ENCODE measurements at places on chromosomes 5 and 9.

DNA sequence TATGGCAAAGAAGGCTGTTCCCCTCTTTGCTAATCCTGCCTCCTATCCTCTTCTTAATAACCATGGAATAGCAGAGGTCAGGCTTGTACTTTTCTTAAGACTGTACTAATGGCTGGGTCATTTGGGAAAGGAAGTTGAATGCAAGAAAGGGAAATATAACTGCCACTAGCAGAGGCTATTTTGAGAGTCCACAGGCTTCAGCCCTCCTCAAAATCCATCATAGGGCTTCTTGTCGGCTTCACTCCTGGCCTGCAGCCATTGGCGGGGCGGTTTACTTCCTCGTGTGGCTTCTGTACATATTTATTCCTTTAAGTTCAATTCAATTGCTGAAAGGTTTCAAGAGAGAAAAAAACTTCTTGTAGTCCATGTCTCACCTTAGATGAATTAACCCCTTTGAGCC lies 2.8 kb upstream of the PARP8 start:
- DNase-seq = no peak

DNA sequence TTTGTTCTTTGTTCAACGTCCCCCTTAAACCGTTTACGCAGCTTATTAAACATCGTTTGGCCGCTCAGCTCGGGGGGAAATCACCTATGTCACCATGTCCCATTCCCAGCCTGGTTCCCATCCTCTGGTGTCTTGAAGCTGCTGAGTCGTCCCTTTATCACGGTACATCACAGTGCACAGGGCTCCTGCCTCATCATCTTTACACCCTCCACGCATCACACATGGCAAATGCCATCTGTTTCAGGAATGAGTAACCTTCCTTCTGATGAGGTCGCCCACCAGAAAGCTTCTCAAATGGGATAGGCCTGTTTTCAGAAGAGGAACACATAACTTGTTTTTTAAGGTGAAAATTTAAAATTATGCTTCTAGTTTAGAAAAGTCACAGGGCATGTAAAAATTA lies 7.9 kb upstream of the LHX6 start:
- no peak for DNase-seq

GRCh38 chr5:89324990-89325389 lies 442.0 kb upstream of the MEF2C start:
- no peak for DNase-seq

GRCh38 chr9:99762470-99762869 lies 59.2 kb upstream of the NR4A3 start:
- no peak for DNase-seq

GRCh38 chr9:29640507-29640906 lies 2067.2 kb upstream of the C9orf72 start:
- no peak for DNase-seq

GRCh38 chr5:169697976-169698375 lies 60.9 kb downstream of the DOCK2 start:
- no peak for DNase-seq

DNA sequence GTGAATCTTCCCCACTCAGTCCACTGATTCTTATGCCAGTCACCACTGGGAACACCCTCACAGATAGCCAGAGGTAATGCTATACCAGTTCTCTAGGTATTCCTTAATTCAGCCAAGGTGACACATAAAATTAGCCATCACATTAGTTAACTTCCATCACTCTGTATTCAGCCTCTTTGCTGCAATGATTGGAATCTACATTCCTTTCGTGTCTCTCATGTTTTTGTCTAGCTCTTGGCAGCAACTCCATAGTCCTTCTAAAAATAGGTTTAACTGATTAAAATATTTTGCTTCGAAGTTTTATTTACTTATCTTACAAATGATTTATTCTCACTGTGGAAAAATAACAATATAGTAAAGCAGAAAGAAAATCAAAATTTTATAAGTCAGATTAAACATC lies 19.6 kb upstream of the RNF20 start:
- no peak for DNase-seq

DNA sequence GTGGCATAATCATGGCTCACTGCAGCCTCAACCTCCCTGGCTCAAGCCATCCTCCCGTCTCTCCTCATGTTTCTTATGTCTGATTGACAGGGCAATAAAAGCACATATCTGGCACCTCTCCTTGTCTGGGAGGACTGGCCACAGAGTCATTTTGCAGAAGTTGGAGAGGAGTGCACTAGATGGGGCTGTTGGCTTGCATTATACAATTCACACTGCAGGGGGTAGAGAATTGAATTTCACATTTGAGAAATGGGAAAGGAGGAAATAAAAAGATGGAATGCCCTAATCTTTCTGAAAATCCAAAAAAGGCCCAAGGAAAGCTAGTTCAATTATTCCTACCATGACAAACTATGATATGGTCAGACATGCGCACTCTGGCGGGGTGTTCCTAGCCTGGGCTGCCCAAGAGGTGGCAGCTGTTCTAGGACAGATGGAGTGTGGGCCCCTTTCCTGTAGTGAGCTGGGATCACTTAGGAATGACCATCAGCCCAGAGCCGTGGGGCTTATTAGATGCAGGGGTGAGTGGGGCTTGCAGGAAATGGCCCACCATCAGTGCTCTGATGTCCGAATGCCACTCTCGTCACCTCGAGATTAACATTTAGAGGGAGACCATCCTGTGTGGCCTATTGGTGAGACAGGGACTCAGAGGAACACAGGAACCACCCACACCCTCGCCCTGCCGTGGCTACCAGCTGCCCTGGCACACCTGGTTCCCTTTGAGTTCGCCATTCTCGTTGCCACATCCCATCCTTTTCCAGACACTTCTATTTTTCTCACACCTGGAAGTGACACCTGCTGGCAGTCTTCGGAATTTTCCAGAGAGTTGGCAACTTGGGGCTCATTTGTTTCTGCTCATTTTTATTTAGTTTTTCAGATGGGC lies 21.8 kb upstream of the ANKRD18A start:
- DNase-seq = peak; percentile 35

- DNase-seq = no peak
These were observed 173.1 kb downstream of the AOPEP start for GRCh38 chr9:94899464-94900221.

GRCh38 chr5:88979244-88979643 lies 96.3 kb upstream of the MEF2C start:
- DNase-seq = no peak

DNA sequence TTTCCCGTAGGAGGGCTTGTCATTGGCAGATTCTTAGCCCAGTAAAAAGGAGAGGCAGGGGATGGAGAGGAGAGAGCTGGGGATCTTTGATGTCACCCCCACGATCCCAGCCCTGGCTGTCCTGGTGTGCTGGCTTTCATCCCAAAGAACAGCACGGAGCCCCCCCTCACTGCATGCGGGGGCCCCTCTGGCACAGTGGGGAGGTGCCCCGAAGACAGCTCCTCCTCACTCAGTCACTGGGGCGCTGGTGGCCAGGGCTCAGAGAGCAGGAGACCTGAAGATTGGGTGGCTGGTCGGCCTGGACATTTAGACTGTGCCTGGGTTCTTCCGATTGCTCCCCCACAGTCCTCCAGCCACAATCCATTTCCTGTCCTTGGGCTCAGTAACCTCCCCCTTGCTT lies 207.5 kb downstream of the MELK start:
- DNase-seq = no peak

- DNase-seq = no peak
These were observed 56.4 kb downstream of the NSD1 start for GRCh38 chr5:177189965-177190364.

- DNase-seq = no peak
These were observed 71.0 kb upstream of the ADAMTS2 start for GRCh38 chr5:179416114-179416822.

GRCh38 chr5:110753600-110753999 lies 14.8 kb downstream of the SLC25A46 start:
- no peak for DNase-seq

GRCh38 chr5:156051972-156052371 lies 275.0 kb upstream of the SGCD start:
- no peak for DNase-seq

GRCh38 chr5:120464627-120465435 lies 731 bp downstream of the PRR16 start:
- DNase-seq = no peak

- no peak for DNase-seq
These were observed 559.1 kb upstream of the TRPC7 start for GRCh38 chr5:136924490-136924889.

- no peak for DNase-seq
These were observed 74.3 kb downstream of the NDFIP1 start for GRCh38 chr5:142182840-142183239.

GRCh38 chr5:11890777-11891176 lies 13.5 kb downstream of the CTNND2 start:
- no peak for DNase-seq

DNA sequence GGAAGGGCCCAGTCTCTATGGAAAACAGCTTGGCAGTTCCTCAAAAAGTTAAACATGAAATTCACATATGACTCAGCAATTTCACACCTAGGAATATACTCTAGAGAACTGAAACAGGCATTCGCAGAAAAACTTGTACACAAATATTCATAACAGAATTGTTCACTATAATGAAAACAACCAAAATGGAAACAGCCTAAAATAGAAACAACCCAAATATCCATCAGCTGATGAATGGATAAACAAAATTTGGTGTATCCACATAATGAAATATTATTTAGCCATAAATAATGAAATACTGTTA lies 4.8 kb upstream of the GPR150 start:
- DNase-seq = no peak

DNA sequence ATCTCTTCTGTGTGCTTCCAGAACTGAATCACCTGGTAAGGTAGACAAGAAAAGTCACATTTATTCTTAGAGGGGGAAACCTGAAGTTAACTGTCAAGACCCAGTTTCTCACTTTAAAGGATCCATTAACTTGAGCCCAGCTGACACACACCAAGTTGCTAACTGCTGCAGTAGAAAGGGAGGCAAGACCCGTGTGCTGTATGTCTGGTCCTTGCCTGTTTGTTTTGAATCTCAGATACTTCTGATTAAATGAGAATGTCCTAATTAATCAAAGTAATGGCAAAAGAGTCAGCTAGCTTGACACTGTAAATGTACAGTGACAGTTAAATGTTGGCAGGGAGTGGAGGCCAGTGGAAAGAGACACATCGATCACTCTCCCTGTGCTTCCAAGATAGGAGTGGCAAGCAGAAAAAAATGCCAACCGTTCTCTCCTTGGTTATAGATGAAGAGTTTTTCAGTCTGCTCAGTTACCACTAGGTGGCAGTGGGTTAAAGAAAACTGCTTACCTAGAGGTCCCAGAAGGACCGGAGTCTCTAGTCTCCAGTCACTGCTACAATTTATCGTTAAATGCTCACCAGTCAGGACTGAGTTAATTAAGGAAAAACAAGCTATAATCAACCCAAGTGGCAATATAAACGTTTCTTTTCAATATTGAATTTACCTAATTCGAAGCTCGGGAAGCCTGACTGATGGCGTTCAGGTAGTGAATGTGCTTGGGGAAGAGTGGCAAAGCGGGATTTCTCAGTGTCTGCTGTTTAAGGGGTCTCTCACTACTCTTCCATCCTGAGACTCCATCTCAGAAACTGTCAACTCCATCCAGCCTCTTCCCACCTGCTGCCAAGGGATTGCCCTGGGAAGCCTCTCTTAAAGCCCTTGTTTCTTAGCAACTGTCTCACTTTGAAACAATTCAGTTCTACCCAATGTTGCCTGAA lies 18.4 kb downstream of the LSM11 start:
- peak; percentile 60 for DNase-seq

GRCh38 chr5:170745481-170746071 lies 37.9 kb upstream of the GABRP start:
- no peak for DNase-seq

GRCh38 chr9:114972510-114973136 lies 42.2 kb upstream of the TNFSF8 start:
- DNase-seq = no peak

DNA sequence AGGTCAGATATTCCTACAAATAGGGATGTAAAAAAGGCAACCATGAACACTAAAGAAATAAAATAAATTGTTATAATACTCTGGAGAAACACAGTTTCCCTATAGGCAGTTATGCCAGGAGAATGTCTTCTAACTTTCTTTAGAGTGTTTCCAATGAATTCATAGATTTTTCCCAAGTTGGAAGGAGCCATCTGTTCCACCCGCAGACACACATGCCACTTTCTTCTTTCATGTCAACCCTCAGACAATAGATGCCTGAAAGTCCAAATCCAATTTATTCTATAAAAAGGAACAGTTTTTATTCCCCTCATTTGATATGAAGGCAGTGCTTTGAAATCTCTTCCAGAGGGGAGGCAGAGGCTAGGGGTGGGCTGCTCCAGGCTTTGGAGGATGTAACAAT lies 418.1 kb downstream of the ACTL7B start:
- no peak for DNase-seq

GRCh38 chr5:15831408-15831807 lies 331.4 kb downstream of the FBXL7 start:
- no peak for DNase-seq

- no peak for DNase-seq
These were observed 123.9 kb upstream of the FBXL7 start for GRCh38 chr5:15376088-15376487.

DNA sequence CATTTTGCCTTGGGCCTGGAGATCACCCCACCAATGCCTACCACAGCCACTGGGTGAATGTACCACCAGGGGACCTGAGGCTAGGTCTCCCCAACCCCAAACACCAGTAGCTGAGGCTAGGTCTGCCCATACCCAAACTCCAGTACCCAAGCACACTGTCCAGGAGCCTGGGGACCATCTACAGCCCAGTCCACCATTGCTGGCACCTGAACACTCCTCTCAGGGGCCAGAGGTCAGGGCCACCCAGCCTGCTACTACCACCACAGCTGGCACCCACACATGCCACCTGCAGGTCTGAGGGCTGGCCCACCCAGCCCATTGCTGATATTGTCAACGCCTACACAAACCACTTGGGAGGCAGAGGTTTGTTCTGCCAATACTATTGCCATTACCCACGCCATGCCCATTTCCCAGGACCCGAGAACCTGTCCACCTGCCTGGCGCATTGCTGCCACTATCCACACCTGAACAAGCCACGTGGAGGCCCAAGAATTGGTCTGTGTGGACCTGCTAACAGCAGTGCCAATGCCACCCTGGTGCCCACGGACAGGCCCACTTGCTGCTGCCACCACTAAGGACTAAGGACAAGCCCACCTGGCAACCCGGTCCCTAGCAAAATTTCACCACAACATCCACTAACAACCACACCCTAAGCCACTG lies 59.2 kb downstream of the ZDHHC21 start:
- no peak for DNase-seq

DNA sequence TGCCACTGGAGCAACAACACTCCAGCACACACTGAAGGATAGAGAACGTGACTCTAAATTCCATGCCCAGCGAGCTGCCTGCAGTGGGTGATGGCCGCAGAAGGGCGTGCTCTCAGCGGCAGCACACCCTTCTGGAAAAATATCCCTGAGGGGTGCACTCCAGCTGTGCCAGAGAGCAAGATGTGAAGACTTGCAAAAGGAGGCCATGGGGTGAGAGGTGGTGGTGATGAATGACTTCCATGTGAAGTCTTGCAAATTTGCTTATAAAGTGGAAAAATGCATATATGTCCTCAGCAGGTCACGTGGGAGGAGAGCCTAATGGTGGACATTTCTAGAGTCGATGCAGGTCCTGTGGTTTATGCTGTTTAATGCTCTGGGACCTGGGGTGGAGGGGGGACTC lies 39.8 kb upstream of the COL5A1 start:
- DNase-seq = no peak
